ENCODE measurements at places on chromosomes 7 and 10.

GRCh38 chr10:95430231-95430951, 130.8 kb downstream of the SORBS1 start:
- no peak for DNase-seq

DNA sequence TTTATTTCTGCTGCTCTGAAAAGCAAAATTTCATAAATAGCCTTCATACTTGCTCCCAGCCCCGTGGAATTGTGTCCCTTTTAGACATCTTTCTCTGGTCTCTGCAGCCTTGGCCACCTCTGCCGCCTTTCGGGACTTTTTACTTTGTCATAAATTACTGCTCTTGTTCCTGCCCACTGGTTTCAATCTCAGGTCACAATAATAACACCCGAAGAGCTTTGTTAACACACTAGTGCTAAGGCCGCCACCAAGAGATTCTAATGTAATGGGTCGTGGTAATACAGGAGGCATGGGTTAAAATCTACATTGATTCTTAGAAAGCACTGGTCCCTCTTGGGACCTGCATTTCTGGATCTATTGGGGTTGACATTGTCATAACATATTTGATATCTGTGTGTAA, 276.0 kb upstream of the VWC2 start:
- no peak for DNase-seq

DNA sequence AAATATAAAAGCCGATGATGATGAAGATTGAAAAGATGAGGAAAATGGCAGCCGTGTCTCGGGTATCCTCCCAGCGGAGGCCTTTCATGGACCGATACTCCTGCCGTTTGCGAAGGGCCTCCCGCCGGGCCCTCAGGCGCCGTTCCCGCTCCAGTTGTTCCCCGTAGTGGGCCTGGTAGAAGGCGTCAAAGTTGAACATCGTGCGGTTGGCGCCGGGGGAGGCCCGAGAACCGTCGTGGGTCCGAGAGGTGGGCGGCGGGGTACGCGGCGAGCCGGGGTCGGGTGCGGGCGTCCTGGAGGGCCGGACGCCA, 553 bp downstream of the DNAJC30 start:
- no peak for DNase-seq

DNA sequence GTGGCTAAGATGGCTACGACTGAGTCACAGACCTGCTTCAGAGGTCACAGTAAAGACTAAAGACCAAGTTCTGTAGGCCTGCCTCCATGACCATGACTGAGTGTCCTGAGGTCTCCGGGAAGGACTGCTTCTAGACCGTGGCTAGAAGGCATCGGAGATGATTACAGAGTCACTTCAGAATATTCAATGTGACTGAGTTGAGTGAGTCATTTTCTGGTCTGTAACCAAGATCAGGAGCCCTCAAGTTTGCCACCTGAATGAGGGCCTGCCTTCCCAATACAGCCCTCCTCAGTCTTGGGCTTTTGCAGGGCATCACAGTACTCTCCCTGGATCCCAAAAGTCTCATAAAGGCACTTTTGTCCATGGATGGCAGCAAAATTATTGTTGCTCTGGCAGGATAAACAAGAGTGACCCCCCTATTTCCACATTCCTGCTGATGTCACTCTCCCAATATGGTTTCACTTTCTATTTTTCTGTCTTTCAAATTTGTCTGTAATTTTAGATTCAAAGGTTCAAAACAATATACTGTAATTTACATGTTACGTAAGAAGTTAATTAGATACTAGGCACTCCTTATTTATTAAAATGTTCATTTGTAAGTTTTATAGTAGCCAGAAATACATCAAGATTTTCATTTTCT, 47.7 kb upstream of the ZNF92 start:
- no peak for DNase-seq

GRCh38 chr10:96043893-96044715, 721 bp downstream of the CCNJ start:
- peak; percentile 43 for DNase-seq

GRCh38 chr7:140348161-140348849, 50.0 kb downstream of the SLC37A3 start:
- no peak for DNase-seq

DNA sequence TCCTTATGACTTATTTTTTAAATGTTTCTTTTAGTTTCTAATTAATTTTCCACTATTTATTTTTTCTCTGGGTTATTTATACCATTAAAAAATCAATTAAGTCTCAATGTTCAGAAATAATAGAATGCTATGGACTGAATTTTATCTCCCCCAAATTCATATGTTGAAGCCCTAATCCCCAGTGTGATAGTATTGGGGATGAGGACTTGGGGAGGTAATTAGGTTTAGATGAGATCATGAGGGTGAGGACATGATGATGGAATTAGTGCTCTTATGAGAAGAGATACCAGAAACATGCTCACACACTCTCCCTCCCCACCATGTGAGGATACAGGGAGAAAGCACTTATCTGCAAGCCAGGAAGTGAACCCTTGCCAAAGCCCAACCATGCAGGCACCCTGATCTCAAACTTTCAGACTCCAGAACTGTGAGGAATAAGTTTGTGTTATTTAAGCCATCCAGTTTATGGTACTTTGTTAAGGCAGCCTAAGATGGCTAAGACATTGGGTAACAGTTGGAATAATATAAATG, 202.6 kb downstream of the MDFIC start:
- DNase-seq: no peak

GRCh38 chr10:98125940-98126631, 8.4 kb upstream of the R3HCC1L start:
- no peak for DNase-seq

- no peak for DNase-seq
These were observed 87.4 kb upstream of the TNS3 start for GRCh38 chr7:47669178-47669891.

- DNase-seq: no peak
These were observed 170.5 kb downstream of the RPS24 start for GRCh38 chr10:78203915-78204818.
